HFFc6 (cell line): ENCODE measurements at places on chromosomes 12 and 14. TPM values are rescaled to one million over a fixed set of nuclear protein-coding genes. Genes with fewer than 3 reads are reported as not detected.

The KRT81 gene
- total RNA-seq: 0.63 and 0.78 TPM in 2 replicates

The KRT74 gene
- not detected in 3 replicates for total RNA-seq

The KRT71 gene
- not detected in 3 replicates for total RNA-seq

The TMCC3 gene
- total RNA-seq: not detected in 3 replicates

The PROX2 gene
- not detected in 2 replicates for total RNA-seq

The DAD1 gene
- total RNA-seq: 266 to 311 TPM (median 296 TPM) in 3 replicates

The ADCY6 gene
- total RNA-seq: 21.7 to 31.6 TPM (median 30.0 TPM) in 3 replicates

The RBP5 gene
- not detected in 3 replicates for total RNA-seq

The ANKS1B gene
- 0.15 to 0.31 TPM (median 0.29 TPM) in 3 replicates for total RNA-seq

The KRT79 gene
- not detected in 3 replicates for total RNA-seq

The GPRC5A gene
- 182 to 315 TPM (median 188 TPM) in 3 replicates for total RNA-seq
